K562 (cell line): ENCODE measurements at places on chromosomes 11 and 22. TPM values are rescaled to one million over a fixed set of nuclear protein-coding genes. Genes with fewer than 3 reads are reported as not detected.

DNA sequence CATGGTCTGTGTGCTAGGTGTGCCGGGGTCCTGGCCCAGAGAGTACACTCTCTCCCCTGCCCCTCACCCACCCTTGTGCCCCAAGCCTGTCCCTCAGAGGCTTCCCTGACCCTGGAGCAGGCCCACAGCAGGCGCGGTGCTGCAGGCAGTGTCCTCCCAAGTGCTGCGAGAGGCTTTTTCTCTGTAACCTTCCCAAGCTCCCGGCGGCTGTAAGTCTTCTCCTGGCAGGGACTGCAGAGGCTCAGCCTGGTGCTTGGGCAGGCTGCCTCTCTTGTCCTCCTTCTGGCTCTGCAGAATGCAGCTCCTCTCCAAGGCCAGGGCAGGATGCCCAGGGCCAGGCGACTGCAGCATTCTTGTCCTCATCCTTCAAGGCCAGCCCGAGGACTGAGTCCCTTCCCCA is 15.9 kb downstream of the RFPL1 start:
- no peaks in the 10 kb centered on the region for H3K4me1 ChIP-seq
- no peaks in the 10 kb centered on the region for H3K36me3 ChIP-seq
- H3K4me3 ChIP-seq, result no peak overlapping the region
- no peaks in the 10 kb centered on the region for H3K27me3 ChIP-seq
- no peak overlapping the region for H3K27ac ChIP-seq

DNA sequence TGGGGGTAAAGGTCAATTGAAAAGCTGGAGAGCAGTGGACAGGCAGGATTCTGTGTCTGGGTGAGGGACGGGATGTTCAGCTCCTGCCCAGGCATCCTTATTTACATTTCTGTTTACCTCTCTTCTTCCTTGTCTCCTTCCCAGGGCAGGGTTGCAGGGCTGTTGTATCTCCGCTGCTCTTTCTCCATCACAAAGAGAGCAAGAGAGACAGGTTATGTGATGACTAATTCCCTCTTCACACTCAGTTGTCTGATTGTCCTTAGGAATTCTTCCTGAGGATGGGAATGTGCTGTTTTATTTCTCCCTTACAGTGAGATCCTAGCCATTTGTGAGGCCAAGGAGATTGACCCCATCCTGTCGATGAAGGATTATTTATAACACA is 104.9 kb downstream of the VPREB1 start:
- no peak for DNase-seq
- H3K27me3 ChIP-seq, result peaks cover 25% of the 10 kb centered on the region
- no peaks in the 10 kb centered on the region for H3K4me1 ChIP-seq

DNA sequence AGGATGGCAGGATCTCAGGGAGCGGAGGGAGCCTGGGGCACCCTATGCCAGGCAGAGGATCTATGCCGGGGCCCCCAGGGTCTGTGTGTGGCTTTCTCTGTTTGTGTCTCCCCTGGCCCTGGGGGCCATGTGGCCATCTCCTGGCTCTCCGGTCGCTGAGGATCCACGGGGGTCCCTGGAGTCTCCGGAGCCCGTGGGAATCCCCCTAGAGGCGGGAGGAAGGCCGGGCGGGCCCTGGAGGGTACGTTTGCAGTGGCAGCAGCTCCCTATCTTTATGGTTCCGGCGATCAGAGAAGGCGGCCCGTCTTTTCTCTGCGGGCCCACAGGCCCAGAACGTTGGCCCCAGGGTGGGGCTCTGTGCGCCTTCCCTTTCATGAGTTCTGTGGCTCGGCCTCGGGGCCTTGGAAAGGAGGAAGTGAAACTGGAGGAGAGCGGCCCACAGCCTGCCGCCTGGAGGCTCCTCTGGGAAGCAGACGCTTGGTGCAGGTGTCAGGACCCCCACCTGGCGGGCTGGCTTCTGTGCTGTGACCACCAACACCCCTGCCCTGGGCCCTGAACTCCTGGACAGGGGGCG is 82.1 kb downstream of the KCNQ1 start:
- peaks cover 75% of the 10 kb centered on the region for H3K27me3 ChIP-seq
- DNase-seq, result peak; percentile 27
- no peaks in the 10 kb centered on the region for H3K36me3 ChIP-seq
- H3K27ac ChIP-seq, result no peak overlapping the region
- H3K4me1 ChIP-seq, result no peaks in the 10 kb centered on the region

DNA sequence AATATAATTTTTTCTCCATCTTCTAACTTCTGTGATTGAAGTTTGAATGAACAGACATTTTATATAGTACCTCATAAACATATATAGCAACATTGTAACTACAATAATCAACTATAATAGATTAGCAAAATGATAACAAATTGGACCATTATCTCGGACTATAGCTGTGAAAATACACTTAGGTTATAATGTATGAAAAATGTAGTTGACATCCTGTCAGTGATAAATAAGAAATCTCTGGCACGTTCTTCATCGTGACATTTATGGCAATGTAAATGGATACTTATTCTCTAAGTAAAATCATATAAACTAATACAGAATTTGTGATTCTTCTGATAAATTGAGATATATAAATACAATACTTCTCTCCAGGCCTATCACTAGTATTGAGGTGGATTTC is 333.3 kb downstream of the GUCY1A2 start:
- no peak for DNase-seq
- no peak overlapping the region for H3K4me3 ChIP-seq
- no peak overlapping the region for H3K27ac ChIP-seq
- no peaks in the 10 kb centered on the region for H3K4me1 ChIP-seq
- H3K36me3 ChIP-seq, result no peaks in the 10 kb centered on the region

GRCh38 chr11:1837171-1838076 is 1.4 kb upstream of the TNNI2 start:
- DNase-seq, result peak; percentile 74
- H3K4me3 ChIP-seq, result no peak overlapping the region
- H3K27ac ChIP-seq, result no peak overlapping the region
- peaks cover 3% of the 10 kb centered on the region; the same call in 1 of the 3 replicates for H3K27me3 ChIP-seq
- H3K4me1 ChIP-seq, result peaks cover 53% of the 10 kb centered on the region

GRCh38 chr11:47488111-47488510 is 39.2 kb upstream of the RAPSN start:
- DNase-seq, result no peak
- H3K36me3 ChIP-seq, result peaks cover 72% of the 10 kb centered on the region
- peaks cover 13% of the 10 kb centered on the region; the same call in 2 of the 3 replicates for H3K4me1 ChIP-seq
- no peaks in the 10 kb centered on the region for H3K27me3 ChIP-seq
- peak overlapping the region; percentile 41; the same call in 1 of the 3 replicates for H3K27ac ChIP-seq
- H3K4me3 ChIP-seq, result no peak overlapping the region

DNA sequence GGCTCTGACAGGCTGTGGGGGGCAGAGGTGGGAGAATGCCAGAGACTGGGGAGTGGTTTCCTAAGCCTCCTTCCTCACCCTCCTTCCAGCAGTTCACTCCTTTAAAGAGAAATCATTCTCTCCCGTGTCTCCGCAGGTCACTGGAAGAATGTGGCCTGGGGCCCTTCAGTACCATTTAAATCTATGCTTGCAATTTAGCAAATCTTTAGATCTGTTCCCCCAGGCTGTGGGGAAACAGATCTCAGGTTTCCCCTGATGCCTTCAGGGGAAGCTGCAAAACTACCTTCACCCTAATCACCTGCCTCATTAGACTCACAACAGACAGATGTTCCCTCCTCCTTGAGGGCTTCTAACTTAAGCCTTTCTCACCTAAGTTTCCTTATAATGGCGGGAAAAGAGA is 55.3 kb downstream of the KIRREL3 start:
- H3K4me1 ChIP-seq, result no peaks in the 10 kb centered on the region
- H3K27me3 ChIP-seq, result no peaks in the 10 kb centered on the region; the same call in 2 of the 3 replicates
- DNase-seq, result no peak
- H3K4me3 ChIP-seq, result no peak overlapping the region

- H3K4me3 ChIP-seq, result no peak overlapping the region
- H3K36me3 ChIP-seq, result no peaks in the 10 kb centered on the region
- DNase-seq, result no peak
- no peaks in the 10 kb centered on the region for H3K27me3 ChIP-seq
- no peaks in the 10 kb centered on the region for H3K4me1 ChIP-seq
Measured at GRCh38 chr11:119551420-119552105, 128.6 kb upstream of the THY1 start.

DNA sequence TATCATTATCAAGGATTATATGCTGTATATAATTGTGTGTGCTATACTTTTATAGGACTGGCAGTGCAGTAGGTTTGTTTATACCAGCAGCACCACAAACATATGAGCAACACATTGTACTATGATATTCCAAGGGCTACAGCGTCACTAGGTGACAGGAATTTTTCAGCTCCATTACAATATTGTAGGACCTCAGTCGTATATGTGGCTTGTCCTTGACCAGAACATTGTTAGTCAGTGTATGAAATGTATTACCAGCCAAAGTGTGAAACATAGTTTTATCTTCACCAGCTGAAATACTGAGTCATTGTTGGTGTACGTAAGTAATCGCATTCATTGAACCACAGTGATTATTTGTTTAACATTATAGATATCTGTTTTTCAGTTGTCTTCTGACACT is 20.4 kb downstream of the JHY start:
- H3K4me1 ChIP-seq, result no peaks in the 10 kb centered on the region
- no peak for DNase-seq

DNA sequence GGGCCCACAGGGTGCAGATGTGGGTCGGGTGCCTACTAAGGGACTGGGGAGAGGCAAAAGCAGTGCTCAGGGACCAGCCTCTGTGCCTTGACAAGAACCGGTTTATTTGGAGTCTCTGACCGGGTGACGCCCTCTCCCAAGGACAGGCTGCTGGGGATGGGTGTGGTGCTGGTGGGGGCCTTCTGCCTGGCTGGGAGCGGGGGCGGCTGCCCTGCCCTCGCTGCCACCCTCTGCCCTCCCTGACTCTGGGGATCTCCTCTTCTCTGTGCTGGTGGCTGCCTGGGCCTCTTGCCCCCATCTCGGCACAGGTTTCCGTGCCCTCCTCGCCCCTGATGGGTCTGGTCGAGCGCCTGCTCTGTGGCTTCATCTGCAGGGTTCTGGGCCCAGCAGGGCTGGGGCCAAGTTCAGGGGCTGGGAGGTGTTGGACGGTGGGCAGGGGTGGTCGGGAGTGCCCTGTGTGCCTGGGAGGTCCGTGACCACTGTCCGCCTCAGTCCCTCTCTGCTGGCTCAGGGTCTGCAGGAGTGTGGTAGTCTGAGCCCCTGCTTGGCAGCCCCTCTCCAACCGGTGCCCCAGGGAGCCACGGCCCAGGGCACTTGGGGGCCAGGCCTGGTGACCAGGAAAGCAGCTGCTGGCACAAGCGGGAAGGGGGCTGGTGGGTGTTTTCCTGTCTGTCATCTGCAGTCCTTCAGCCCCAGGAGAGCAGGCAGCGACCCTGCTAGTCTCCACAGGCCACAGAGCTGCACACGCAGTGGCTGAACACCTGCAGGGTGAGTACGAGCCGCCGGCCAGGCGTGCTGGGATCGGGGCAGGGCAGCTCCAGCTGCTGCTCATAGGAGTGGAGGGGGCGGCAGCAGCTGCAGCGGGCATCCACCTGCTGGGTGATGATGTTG is 23.5 kb downstream of the MUC6 start:
- no peak overlapping the region for H3K27ac ChIP-seq
- DNase-seq, result no peak
- H3K36me3 ChIP-seq, result peaks cover 26% of the 10 kb centered on the region; the same call in 2 of the 3 replicates
- no peak overlapping the region for H3K4me3 ChIP-seq

- no peak overlapping the region for H3K4me3 ChIP-seq
- no peaks in the 10 kb centered on the region for H3K27me3 ChIP-seq
- no peak overlapping the region for H3K27ac ChIP-seq
- DNase-seq, result no peak
Measured at GRCh38 chr11:75344186-75344585, 7.3 kb downstream of the ARRB1 start.

- no peak overlapping the region for H3K4me3 ChIP-seq
- H3K27ac ChIP-seq, result no peak overlapping the region
- peaks cover 74% of the 10 kb centered on the region for H3K4me1 ChIP-seq
- no peak for DNase-seq
Measured at GRCh38 chr11:501001-501682, 5.9 kb downstream of the RNH1 start.

- no peak overlapping the region for H3K4me3 ChIP-seq
- no peak for DNase-seq
- no peaks in the 10 kb centered on the region for H3K36me3 ChIP-seq
- no peak overlapping the region for H3K27ac ChIP-seq
Measured at GRCh38 chr11:47886096-47886495, 37.9 kb upstream of the NUP160 start.

- no peak for DNase-seq
- H3K4me3 ChIP-seq, result peak overlapping the region; percentile 99
- peaks cover 14% of the 10 kb centered on the region; the same call in 2 of the 3 replicates for H3K4me1 ChIP-seq
Measured at GRCh38 chr11:46617972-46618314, 590 bp downstream of the ATG13 start.

GRCh38 chr22:41781507-41781906 is 19.0 kb upstream of the CCDC134 start:
- H3K27ac ChIP-seq, result no peak overlapping the region
- H3K27me3 ChIP-seq, result no peaks in the 10 kb centered on the region
- DNase-seq, result no peak
- H3K4me1 ChIP-seq, result peaks cover 6% of the 10 kb centered on the region; the same call in 1 of the 3 replicates
- H3K36me3 ChIP-seq, result no peaks in the 10 kb centered on the region
- H3K4me3 ChIP-seq, result no peak overlapping the region

- H3K36me3 ChIP-seq, result no peaks in the 10 kb centered on the region
- H3K27me3 ChIP-seq, result no peaks in the 10 kb centered on the region
- no peak overlapping the region for H3K27ac ChIP-seq
Measured at GRCh38 chr11:84581083-84581482, 1046.1 kb downstream of the DLG2 start.

DNA sequence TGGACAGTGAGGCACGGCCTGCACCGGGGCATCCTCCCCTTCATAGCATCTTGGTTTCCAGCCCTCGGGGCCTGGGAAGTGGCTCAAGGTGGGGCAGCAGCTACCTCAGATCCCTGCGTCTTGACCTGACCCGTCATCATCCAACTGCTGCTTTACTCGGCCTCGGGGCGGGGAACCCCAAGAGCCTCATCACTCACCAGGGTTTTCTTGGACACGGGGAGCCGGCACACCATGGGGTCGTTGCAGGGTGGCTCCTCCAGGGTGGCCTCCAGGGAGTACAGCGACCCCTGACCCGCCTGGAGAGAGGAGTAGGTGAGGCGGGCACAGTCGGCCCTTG is 651 bp downstream of the CTSF start:
- H3K4me1 ChIP-seq, result peaks cover 19% of the 10 kb centered on the region
- no peaks in the 10 kb centered on the region for H3K36me3 ChIP-seq
- H3K27me3 ChIP-seq, result no peaks in the 10 kb centered on the region
- no peak overlapping the region for H3K27ac ChIP-seq

DNA sequence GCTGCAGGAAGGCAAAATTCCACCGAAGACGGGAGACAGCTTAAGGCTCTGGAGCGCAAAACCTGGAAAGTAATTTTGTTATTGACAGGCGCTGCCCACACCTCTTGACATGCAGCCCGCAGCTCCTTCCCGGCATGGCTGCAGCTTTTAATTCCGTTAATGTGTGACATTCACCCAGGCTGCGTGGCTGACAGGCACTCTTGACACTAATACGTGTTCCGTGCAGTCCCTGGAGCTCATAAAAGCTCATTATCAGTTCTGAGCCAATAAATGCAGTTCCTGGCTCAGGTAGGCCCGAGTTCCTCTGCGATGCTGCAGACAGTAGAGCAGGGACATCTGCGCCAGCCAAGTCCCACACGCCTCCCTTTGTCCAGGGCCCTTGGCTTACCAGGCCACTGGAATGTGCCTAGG is 34.8 kb downstream of the TSPAN18 start:
- peaks cover 13% of the 10 kb centered on the region; the same call in 1 of the 2 replicates for H3K27me3 ChIP-seq
- no peaks in the 10 kb centered on the region; the same call in 1 of the 2 replicates for H3K4me1 ChIP-seq
- H3K27ac ChIP-seq, result no peak overlapping the region

Gene OR2D2
- 0.19 TPM in 1 of 2 replicates, not detected in the other for polyA plus RNA-seq

Gene HTR3A
- not detected in 2 replicates for polyA plus RNA-seq

Gene GGTLC3
- not detected in 2 replicates for polyA plus RNA-seq

Gene OR5J2
- polyA plus RNA-seq, result not detected in 2 replicates

Gene HOATZ
- not detected in 2 replicates for polyA plus RNA-seq

Gene CTSW
- polyA plus RNA-seq, result not detected in 2 replicates
